Activated T-cell treated with anti-CD3 and anti-CD28 coated beads, Interleukin-2, amount 50 U/mL, for 48 hours (primary cell): ENCODE measurements at places on chromosomes 16 and 17.

DNA sequence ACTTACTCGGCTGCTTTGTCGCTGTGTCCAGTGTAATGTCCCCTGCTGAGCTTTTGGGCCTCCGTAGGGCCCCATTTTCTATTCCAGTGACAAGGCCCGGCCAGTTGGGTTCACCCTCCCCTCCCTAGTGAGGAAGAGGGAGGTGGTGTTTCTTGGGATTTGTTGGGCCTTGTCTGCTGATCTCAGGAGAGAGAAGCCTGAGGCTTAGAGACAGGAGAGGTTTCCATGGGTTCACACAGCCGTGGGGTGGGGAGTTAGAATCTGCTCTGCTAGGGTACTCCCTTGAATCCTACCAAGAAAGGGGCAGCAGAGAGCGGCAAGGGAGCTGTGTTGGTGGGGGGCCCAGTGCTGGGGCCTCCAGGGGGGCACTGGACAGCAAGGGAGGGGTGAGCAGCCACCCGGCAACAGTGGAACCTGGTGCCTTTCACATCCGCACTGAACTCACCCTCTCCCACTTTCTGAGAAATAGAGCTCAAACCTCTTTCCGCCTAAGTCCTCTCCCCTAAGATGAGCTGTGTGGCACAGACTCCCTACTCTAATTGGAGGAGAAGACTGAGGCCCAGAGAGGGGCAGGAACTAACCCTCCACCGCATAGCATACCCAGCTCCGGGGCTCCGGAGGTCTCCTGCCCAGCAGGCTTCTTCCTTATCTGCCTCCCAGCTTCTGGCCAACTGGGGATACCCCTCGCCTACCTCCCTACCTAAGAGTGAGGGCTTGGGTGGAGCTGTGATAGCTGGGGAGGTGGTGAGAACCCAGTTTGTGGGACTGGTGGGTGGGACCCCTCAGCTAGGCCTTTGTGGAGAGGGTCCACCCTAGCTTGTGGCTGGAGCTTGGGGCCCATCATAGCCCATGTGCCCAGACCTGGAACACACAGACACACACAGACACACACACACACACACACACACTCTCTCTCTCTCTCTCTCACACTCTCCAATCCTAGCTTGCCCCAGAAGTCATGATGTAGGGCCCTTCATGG is 6.8 kb downstream of the TBKBP1 start:
- peak; percentile 45 for DNase-seq

DNA sequence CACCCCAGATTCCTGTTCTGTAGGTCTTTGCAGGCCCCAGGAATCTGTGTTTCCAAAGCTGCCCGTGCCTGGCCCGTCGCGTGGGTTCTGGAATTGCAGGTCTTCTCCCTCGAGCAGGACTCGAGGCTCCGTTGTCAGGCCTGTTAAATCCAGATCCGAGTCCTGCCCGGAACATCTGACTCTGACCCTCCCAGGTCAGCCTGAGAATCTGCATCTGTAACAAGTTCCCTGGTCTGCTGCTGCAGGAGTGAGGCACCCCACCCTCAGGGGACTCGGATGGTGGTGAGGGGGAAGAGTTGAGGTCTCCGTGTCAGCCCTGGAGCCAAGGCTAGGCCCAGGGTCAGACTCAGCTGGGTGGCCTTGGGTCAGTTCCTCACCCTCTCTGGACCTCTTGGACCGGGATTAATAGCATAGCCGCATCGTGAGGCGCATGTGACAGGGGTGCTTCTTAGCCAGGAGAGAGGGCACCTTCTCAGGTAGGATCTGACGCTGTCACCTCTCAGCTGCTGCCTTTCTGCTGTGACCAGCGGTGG is 8.8 kb downstream of the SPIRE2 start:
- no peak for DNase-seq

- DNase-seq = no peak
Observed at GRCh38 chr17:80970762-80971703, 20.6 kb upstream of the CHMP6 start.

GRCh38 chr17:81338274-81339190 is 43.4 kb upstream of the SLC38A10 start:
- no peak for DNase-seq

DNA sequence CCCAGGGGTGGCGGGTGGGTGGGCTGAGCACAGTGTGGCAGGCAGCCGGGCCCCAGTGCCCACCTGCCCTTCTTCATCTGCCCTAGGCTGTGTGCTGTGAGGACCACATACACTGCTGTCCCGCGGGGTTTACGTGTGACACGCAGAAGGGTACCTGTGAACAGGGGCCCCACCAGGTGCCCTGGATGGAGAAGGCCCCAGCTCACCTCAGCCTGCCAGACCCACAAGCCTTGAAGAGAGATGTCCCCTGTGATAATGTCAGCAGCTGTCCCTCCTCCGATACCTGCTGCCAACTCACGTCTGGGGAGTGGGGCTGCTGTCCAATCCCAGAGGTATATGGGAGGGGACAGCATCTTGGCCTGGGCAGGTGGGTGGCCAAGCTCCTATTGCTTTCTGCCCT is 6.4 kb downstream of the GRN start:
- no peak for DNase-seq

GRCh38 chr16:65044873-65045272 is 77.0 kb downstream of the CDH11 start:
- DNase-seq = no peak

- DNase-seq = no peak
Observed at GRCh38 chr16:2614761-2615191, 67.5 kb upstream of the KCTD5 start.

DNA sequence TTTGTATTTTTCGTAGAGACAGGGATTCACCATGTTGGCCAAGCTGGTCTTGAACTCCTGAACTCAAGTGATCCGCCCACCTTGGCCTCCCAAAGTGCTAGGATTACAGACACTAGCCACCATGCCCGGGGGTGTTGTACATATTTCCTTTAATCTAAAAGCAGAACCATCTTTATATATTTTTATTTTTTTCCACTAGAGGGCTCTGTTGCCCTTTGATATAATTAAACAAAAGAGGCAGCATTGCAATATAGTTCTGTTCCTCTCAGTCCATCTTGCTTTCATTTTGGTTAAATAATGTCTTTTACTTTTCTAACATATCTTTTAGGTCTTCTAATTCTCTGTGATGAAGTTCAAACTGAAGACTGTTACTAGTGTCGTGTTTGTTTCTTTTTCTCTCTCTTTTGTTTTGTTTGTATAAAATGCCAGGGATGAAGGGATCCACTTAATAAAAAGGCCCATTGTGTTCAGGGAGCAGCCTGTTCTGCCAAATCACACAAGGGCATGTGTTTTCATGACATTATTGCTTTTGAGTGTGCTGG is 23.4 kb downstream of the WWOX start:
- peak; percentile 26 for DNase-seq

DNA sequence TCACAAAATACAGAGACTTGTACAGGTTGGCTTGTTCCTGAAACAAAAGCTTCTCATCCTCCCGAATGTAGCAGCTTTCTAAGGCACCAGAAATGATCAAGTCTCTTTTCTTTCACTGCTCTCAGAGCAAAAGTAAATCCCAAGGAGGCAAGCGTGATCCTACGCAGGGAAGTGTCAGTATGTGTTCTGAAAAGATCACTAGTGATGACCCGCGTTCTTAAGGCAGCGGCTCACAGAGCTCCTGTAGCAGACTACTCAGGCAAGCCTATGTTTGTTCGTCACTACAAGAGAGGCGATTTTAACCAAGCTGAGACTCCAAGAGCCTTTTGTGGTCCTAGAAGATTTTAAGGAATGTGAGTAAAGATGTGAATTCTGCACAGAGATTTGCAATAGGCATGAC is 34.5 kb downstream of the WIPI1 start:
- DNase-seq = no peak

- DNase-seq = peak; percentile 55
Observed at GRCh38 chr17:29240968-29241963, 5.4 kb upstream of the CRYBA1 start.

- DNase-seq = no peak
Observed at GRCh38 chr16:87766485-87766797, 655 bp upstream of the KLHDC4 start.

DNA sequence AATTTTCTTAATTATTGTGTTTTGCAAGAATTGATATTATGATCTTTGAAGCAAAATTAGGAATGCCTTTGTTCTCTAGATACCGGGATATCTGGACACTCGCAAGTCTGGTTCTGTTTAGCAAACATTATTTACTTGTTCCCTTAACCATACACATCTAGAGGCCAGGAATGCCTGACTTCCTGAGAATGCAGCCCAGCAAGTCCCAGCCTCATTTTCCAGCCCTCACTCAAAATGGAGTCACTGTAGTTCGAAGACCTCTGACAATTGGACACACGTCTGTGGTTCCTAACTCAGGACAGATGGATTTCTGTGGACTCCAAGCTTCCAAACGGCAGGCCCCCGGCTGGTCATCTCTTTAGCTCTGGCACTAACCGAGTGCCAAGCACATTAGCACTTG is 355.4 kb upstream of the RBFOX1 start:
- DNase-seq = no peak

DNA sequence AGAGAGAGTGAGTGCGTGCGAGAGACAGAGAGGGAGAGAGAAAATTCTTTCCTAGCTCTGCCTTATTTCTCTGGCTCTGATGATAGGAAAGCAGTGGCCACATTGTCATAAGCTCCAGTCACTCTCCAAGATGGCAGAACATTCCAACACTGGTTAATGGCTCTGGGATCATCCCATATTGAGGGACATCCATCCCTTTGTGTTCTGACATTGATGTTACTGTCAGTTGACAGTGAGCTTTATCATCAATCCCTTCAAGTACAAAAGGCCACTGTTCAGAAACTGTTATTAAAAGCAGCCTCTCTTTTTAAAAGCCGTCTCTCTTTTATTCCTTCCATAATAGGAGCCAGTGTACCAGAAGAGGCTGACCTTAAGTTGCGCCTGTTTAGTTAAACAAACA is 1084.9 kb upstream of the RBFOX1 start:
- DNase-seq = no peak

DNA sequence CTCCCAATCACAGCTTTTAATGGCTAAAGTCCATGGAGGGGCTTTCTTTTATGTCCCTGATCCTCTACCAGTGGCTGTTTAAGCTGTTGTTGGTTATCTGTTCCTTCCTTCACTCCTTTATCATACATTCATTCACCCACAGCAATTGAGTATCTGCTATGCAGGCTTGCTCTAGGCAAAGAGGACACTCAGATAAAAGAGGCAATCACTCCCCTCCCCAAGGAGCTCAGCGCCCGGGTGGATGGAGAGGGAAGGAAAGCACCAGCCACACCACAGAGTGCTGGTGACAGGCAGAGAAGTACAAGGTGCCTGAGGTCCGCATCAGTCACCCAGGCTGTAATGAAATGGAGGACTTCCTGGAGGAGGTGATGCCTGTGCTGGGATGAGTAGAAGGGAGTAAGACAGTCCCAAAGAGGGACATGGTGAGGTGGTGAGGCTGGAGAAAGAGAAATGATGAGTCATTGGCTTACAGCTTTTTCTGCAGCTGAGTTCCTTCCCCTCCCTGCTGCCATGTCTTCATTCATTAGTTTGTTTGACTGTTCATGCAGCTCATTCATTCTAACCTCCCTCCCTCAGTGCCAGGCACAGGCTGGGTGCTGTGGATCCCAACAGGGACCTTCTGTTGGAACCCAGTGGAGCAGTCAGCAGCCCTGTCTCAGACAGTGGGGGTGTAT is 12.8 kb upstream of the NGFR start:
- DNase-seq = no peak

GRCh38 chr16:19307587-19308241 is 22.2 kb downstream of the CLEC19A start:
- no peak for DNase-seq

GRCh38 chr17:49987290-49987585 is 7.8 kb downstream of the DLX3 start:
- DNase-seq = no peak

- no peak for DNase-seq
Observed at GRCh38 chr17:27764589-27764988, 35.7 kb downstream of the NOS2 start.

GRCh38 chr16:68088130-68088972 is 3.2 kb downstream of the NFATC3 start:
- no peak for DNase-seq

DNA sequence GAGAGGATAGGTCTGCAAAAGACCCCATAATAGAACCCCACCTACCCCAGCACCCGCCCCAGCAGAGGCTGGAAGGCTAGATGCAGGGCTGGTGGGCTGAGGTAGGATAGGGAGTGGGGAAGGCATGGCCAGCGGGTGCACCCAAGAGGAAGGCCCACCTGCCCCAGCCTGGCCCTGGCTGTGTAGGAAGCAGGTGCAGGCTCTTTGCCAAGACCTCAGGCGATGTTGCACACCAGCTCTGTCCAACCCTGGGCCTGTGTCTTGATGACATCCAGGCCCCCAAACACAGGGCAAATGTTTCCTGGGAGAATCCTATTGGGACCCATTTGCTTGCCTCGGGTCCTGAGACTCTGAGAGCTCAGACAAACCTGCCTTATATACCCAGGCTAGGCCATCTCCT is 12.2 kb downstream of the UNC119 start:
- DNase-seq = no peak

DNA sequence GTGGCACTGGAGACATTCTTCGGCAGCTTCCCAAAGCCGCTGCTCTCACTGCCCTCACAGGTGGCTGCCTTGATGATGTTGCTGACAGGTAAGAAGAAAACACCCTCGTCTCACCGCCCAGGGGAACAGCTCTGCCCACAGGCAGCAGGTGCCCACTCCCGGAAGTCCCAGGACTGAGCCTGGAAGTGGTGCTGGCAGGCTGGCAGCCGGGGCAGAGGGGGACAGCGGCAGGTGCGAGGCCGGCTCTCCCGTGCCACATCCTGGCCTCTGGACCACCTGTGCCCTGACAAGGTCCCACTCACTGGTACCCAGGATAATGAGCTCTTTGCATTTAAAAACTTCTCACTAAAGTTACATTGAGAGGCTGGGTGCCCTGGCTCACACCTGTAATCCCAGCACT is 20.4 kb downstream of the CEP131 start:
- no peak for DNase-seq

DNA sequence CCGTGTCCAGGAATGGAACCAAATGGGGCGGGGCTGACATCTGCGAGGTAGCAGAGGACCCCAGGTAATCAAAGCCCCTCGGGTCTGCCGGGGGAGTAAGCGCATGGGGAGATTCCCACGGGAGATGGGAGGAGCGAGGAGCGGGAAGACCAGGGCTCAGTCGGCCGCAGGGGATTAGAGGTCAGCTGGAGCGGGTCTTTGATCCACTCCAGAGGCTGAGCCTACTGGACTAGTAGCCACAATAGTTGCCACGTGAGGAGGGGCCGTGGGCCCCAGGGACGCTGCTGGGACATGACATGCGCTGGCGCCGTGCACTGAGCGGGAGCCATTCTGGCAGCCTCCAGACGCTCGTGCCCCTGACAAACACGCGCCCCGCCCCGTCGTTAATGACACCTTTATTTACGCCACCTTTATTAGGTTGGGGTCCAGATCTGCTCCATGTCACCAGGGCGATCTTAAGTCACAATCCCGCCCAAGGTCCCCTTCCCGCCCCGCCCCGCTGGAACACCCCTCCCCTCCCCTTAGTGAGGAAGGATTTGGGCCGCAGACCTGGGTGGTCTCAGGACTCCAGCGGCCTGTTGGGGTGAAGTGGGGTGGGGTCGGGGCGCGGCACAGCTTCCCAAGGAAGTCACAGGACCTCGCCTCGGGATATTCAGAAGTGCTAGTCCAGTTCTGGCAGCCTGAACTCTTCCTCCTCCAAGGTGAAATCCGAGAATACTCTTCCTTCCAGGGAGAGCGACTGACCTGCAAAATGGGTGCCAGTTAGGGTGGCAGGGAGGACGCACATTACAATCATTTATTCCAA is 15.0 kb downstream of the PPY start:
- DNase-seq = peak; percentile 36
